ENCODE measurements at places on chromosomes 16 and 17.

DNA sequence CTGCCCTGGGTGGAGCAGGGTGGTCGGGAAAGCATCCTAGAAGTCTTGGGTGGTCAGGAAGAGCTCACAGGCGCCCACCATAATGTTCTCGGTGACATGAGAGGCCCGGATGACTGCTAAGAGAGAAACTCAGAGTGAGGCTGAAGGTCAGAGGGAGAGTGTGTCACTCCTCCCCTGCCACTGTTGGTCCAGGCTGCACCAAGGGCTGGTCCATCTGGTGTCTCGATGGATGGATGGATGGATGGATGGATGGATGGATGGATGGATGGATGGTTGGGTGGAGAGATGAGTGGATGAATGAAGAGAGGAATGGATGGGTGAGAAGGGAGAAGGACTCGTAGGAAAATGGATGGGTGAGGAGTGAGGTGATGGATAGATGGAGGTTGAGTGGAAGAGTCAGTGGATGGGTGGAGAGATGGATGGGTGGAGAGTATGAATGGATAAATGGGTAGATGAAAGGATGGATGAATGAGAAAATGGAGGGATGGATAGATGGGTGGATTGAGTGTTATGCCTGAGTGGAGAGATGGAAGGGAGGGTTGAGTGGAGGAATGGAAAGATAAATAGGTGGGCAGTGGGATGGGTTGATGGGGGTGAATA, 43.0 kb downstream of the BEAN1 start:
- no peak for DNase-seq

- DNase-seq, result no peak
Observed at GRCh38 chr17:58969612-58970011, 137.1 kb downstream of the TRIM37 start.

DNA sequence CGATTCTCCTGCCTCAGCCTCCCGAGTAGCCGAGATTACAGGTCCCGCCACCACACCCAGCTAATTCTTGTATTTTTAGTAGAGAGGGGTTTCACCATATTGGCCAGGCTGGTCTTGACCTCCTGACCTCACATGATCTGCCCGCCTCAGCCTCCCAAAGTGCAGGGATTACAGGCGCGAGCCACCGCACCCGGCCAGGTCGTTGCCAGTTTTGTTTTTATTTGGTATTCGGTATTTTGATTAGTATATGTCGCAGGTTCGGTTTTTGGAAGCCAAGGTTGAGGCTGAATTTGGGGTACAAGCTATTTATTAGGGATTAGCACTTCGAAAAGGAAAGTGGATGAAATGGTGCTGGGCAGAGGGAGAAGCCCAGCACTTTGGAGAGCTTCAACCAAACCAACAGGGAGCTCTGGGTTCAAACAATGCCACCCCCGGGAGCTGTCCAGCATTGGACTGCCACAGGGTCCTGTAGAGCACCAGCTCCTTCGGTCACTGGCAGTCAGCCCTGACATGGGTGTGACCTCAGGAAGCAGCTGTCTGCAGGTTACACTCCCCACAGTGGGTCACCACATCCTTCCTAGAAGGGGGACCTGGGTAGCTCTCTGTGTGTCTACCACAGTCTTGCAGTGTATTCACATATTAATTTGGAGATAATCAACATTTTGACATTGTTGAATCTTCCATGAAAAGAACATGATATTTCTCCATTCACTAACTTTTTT, 1.5 kb upstream of the CLEC10A start:
- no peak for DNase-seq

DNA sequence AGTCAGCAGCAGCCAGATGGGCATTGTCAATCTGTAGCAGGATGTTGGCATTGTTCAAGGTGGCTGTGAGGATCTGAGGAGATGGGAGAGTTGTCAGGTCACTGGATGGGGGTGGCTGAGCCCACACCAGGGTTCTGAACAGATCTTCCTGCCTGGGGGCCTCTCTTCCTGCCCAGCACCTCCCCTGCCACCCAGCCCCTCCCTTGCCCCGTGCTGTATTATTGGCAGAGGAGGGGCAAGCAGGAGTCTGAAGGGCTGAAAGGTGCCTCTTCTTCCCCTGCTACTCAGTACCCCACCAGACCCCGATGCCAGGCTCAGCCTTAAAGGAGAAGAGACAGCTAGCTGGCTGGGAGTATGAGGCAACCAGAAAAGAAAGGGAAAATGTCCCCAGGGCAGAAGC, 93.0 kb downstream of the GOSR1 start:
- no peak for DNase-seq

DNA sequence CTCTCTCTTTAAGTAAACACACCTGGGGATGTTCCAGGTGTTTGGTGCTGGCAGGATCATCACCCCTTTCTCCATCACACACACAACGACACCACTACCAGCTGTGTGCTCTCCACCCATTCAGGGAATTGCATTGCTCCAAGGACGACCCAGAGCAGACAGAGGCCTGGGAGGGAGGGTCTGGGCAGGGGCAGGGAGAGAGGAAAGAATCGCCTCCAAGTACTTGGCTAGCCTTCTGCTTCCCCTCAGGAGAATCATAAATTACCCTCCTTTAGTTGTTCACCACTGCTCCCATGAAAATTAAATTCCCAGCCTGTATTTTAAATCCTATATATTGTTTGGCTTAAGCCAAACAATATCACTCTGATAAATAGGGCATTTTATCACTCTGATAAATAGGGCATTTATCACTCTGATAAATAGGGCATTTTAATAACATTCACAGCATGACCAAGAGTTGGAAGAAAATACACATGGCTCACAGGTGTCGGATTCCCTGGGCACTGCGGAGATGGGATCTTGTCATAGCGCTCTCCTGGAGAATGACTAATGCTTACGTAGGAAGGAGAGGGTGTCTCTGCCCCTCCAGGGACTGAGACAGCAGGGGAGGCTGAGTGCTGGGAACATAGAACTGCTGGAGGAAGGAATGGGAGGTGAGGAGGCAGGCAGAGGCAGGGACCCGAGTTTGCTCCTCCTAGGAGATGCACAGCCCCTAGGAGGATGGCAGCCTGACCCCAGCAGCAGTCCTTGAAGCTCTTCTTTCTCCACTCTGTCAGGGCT, 673.6 kb downstream of the HS3ST4 start:
- no peak for DNase-seq

GRCh38 chr17:82200743-82201497, 11.7 kb downstream of the CCDC57 start:
- no peak for DNase-seq

GRCh38 chr16:754656-755055, 5.9 kb upstream of the MSLN start:
- no peak for DNase-seq

GRCh38 chr17:42268236-42268635, 8.0 kb downstream of the STAT5B start:
- no peak for DNase-seq

DNA sequence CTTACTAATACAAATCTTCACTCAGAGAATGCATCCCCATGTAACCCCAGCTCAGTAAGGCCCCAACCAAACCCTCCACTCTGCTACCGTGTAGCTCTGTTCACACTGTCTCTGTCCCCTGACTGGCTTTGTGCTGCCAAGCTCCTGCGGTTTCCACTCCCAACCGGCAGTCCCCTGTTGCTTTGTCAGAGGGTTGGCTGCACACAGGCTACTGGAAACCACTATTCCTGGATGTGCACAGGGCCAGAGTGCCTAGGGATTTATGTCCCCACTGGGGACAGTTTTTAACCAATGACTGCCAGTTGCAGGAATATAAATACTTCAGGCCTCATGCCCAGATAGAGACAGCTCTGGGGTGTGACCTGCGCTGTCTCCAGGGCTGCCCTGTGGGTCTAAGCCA, 157.1 kb upstream of the C16orf82 start:
- DNase-seq, result no peak

- no peak for DNase-seq
Observed at GRCh38 chr17:47801906-47802305, 19.7 kb downstream of the OSBPL7 start.

DNA sequence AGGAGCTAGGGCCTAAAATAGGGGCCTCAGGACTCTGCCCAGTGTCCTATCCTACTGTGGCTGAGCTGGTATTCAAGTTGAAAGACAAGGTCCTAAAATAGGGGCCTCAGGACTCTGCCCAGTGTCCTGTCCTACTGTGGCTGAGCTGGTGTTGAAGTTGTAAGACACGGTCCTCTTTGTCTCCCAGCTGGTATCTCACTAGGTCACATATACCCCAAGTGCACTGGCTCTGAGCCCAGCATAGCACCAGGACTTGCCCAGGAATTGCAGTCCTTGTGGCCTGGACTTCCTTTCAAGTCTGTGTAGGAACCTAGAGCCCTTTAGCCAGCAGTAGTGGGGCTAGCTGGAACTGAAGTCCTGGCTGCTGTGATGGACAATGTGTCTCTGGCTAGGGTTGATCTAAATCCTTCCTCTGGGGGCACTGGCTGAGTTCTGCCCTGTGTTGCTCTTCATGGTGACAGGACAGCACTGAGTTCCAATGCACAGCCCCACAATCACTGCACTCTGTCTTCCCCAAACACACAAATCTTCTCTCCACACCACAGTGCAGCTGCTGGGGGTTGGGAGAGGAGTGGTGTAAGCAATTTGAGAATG, 260.5 kb downstream of the HAPSTR1 start:
- DNase-seq, result no peak

DNA sequence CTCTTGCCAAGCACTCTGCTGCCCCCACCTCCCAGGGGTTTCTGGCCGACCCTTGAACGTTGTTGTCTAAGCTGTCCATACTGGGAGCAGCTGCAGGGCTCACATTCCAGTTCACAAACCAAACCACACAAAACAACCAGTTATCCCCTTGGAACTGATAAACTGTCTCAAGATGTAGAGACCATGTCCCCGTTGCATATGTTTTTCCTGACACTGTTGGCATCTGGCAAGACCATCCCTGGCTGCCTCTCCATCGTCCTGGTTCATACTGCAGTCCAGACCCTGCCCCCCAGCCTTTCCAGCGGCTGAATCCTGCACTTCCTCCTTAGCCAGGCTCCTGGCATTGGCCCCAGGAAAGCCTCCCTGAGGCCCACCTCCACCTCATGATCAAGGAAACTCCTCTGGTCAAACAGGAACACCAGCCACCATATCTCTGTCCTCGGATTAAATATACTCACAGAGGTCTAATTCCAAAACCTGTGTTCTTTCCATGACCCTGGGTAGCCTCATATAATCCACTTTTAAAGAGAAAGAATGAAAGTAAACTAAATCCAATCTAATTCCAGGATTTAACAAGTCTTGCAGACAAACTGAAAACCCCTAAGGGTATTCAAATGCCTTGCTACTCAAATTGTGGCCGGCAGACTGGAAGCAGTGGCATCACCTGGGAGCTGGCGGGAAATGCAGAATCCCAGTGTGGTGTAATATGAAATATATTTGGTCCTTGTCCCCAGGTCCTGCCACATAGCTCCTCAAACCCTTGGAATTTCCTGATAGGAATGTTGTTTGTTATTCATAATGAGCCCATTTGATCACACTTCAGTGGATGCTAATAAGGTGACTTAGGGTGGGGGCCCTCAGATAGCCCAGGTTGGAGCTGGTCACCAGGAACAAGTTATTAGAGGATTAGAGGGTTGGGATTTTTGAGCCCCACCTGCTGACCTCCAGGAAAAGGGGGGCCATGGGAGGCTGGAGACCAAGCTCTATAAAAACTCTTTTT, 14.2 kb downstream of the GAS7 start:
- no peak for DNase-seq

- DNase-seq, result peak; percentile 29
Observed at GRCh38 chr17:28252436-28252835, 66.6 kb upstream of the TMEM97 start.

GRCh38 chr17:67990909-67991308, 5.4 kb downstream of the C17orf58 start:
- no peak for DNase-seq

- no peak for DNase-seq
Observed at GRCh38 chr17:52762794-52763167, 604.3 kb upstream of the CA10 start.

DNA sequence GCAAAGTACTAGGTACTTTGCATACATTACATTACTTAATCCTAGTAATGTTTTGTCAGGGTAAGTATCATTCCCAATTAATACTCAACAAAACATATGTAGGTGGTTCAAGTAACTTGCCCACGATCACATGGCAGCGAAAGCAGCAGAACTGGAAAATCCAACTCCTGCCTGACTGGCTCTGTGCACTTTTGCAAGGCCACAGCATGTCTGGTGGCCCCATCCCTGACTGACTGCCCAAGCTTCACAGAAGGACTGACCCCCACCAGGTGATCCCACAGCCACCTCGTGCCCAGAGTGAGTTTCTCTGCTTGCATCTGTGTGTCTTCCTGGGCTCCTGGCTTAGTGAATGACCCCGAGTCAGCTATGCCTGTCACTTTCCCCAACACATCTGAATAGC, 11.4 kb downstream of the CNP start:
- DNase-seq, result no peak

DNA sequence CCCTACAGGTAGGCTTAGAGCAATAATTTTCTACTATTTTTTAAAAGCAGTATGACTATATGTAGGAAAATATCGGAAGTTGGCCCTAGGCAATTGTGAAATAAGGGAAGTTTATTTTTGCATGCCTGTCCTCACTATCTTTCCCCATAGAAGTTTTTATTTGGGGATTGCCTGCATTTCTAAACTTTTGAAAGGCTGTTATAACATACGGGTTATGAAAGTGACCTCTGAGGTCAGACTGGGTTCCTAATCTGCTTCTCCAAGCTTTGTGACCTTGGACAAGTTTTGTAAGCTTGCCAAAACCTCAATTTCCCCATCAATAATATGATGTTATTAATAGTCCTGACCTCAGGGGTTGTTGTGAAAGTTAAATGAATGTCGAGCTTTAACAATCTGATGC, 67.1 kb downstream of the ARHGAP44 start:
- DNase-seq, result no peak

DNA sequence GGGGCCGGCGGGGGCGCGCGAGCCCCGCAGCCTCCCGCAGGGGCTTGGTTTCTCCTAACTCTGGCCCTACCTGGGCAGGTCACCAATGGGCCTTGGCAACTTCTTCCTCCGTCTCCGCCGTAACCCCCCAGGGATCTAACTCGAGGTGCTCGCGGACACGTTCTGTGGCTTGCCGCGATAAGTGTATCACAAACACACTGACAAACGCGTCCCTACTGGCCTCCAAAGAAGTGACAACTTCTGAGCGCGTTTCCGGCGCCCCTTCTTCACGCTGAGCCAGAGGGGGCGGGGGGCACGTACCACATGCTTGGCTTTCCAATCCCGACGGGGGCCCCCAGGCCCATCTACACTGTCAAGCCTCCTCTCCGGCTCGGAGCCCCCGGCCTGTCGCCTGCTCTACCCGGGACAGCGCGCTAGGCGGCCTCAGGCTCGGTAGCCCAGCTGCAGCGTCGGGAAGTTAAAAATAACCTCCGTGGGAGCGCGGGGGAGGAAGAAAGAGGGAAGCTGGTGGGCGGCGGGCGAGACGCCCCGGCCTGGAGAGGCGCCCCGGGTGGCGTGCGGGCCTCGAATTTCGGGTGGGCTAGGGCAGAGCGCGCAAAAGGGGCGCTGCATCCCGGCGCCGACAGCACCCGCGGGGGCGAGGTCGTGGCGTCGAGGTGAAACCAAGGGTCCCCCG, 725 bp upstream of the SPHK1 start:
- no peak for DNase-seq

Data from skeletal muscle cell (primary cell).